Hippocampal formation (tissue), 2 donors: ENCODE measurements at places on chromosomes 4 and X.

GRCh38 chr4:7000421-7001176, 42.6 kb upstream of the TADA2B start:
- no peak for DNase-seq

DNA sequence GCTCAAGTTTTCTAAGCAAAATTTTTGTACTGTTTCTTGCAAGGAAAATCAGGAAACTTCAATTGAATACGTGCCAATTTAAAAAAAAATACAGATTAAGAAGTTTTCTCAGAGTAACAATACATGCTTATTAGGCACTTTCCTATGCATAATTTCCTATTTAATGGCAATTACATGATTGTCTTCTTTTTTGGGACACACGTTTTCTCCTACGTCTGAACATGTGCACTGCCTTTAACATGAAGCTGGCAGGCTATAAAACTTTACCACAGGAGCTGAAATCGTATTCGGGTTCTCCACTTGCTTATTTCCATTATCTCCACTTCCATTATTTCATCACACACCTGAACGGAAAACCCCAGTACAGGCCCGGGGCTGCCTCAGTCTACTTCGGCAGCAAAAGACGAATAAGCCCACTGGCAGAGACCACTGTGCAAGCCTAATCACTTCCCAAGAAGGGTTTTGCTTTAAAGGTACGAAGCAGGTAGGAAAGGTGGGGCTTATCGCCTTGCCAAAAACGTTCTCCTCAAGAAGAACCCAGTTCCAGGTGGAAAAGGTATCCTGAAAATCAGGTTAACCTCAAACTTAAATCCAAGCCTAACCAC, 575 bp downstream of the RCHY1 start:
- no peak for DNase-seq

GRCh38 chrX:55754861-55755294, 37.3 kb downstream of the RRAGB start:
- no peak for DNase-seq

- no peak for DNase-seq
Measured at GRCh38 chrX:37818031-37818430, 29.3 kb downstream of the DYNLT3 start.

- no peak for DNase-seq
Measured at GRCh38 chr4:149951152-149951900, 126.9 kb upstream of the DCLK2 start.

DNA sequence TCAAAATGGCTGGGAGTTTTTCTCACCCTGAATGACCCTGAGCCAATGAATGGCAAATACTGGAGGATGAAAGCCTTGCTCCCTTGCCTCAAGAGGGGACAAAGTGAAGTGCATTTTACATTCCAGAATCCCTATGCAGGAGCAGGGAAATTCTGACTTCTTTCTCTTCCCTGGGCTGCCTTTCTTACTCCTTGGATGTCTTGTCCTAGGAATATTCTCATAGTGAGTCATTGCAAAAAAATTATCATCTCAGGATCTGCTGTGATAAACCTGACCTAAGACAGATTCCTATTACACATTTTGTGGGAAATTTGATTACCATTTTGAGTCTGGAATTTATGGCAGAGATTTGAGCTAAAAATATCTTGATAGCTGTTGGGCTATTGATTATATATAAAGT, 199.9 kb downstream of the TMA16 start:
- no peak for DNase-seq

GRCh38 chr4:158111241-158111640, 61.6 kb downstream of the GASK1B start:
- DNase-seq: no peak

- DNase-seq: no peak
Measured at GRCh38 chrX:40262157-40263013, 164.6 kb upstream of the BCOR start.

DNA sequence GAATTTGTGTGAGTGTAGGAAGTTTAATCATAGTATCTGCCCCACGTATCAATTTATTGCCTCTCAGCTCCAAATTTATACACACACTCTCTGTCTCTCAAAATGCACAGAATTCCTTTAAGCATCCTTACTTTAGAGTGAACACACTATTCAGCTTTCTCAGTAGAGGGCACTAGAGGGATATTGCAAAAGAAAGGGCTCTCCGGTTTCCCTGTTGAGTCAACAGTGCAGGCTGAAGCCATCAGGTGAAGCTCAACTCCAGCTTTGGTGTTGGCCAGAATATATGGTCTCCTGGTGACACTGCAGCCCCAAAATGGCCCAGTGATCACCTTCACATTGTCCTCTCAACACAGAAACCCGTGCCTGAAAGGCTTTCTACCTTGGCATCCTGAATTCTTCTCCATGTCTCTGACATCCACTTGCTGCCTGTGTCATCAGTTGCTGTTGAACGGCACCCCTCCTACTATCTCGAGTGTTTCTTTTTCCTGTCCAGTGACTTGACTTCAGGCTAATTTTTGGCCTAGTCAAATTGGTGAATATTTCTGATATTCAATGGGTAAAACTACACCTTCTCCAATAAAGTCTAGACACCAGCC, 670.5 kb downstream of the GABRG1 start:
- DNase-seq: no peak

DNA sequence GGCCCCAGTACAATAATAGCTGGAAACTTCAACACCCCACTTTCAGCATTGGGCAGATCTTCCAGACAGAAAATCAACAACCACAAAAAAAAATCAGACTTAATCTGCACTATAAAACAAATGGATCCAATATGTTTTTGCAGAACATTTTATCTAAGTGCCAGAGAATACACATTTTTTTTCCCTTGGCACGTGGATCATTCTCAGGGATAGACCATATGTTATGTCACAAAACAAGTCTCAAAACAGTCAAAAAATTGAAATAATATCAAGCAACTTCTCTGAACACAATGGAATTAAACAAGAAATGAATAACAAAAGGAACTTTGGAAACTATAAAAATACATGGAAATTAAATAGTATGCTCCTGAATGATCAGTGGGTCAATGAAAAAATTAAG, 576.3 kb downstream of the PCDH19 start:
- no peak for DNase-seq

DNA sequence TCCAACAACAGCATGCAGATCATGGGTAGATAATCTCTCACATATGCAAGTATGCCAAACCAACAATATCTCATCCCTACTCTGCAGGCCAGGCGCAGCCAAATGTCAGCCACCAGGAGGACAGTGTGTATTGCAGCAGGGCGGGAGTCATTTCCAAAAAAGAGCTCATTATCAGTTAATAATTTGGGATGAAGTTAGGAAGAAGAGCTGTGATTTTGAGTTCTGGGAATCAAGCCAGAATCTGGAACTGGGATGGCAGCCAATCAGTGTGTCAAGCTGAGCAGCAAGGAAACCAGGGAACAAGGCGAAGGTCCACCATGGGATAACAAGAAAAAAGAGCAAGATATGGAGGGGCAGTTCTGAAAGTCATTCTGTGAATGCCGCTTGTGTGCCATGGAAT, 88.2 kb upstream of the CAMK2D start:
- peak; percentile 5 for DNase-seq

- DNase-seq: no peak
Measured at GRCh38 chrX:5730556-5730955, 498.1 kb downstream of the NLGN4X start.

DNA sequence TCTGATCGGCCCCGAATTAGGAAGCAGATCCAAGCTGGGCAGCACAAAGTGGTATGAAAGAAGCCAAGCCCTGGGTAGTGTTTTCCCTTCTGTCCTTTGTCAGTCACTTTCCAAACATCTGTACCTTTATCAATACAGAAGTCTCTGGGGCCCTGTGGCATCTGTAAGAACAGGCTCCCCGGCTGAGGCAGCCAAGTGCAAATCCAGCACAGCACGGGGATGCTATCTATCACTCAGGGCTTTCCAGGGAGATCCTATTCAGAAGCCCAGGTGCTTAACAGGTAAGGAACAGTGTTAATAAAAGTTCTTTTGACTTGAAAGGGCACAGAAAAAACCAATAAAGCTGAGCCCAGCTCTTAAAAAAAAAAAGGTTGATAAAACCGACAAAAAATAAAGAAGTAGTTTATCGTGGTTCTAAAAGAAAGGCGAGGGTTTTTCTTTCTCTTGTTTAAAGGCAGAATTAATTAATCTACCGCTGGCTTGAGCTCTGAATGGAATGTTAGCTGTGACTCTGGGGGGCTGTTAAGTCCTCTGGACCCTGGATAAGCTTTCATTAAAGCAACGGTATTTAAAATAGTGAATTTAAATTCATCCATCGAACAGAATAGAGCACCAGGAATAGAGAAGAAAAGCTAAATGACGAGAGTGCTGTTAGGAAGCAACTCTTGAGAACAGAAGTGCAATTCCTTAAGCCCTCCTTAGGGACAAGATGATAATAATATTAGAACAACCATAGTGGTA, 119.1 kb upstream of the GATB start:
- no peak for DNase-seq

DNA sequence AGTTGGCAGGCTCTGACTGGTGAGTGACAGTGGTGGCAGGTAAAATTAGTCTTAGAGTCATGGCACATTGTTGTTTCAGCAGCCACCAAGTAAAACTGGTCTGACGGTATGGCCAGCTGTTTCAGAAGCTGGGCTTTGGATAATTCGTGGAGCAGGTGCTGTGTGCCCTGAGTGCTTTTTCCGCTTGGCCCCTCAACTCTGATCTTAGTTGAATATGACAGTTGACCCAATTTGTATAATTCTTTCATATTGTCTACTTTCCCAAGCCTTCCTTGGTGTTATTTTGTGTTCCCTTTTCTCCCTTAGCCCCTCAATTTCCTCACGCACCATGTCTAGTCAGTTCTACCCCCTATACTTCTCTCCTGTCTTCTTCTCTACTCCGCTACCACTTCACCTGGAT, 32.0 kb downstream of the CDS1 start:
- no peak for DNase-seq

DNA sequence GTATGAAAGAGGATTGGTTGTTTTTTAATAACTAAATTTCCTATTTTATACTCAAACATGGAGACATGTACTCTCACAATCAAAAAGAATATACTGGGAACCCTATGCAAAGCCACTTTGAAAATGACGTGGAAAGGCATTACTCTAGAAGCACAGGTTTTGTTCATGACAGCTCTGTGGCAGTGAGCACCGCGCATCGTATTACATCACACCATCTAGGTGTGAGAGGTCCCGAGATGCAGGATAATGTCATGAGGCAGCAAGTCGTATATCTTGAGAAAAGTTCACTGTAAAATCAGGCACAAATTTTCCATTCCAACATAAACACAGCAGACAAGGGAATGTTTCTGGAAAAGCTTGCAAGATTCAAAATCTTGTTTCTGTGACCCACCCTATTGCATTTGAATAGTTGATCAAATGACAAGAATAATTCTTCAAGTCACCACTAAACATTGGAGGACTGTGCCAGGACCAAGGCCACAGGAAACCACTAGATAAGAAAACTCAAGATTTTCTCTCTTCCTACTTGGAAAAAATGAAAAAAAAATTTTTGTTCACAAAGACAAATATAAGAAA, 127.6 kb downstream of the LDB2 start:
- DNase-seq: no peak

- DNase-seq: no peak
Measured at GRCh38 chr4:185128272-185129119, 14.6 kb upstream of the SLC25A4 start.

DNA sequence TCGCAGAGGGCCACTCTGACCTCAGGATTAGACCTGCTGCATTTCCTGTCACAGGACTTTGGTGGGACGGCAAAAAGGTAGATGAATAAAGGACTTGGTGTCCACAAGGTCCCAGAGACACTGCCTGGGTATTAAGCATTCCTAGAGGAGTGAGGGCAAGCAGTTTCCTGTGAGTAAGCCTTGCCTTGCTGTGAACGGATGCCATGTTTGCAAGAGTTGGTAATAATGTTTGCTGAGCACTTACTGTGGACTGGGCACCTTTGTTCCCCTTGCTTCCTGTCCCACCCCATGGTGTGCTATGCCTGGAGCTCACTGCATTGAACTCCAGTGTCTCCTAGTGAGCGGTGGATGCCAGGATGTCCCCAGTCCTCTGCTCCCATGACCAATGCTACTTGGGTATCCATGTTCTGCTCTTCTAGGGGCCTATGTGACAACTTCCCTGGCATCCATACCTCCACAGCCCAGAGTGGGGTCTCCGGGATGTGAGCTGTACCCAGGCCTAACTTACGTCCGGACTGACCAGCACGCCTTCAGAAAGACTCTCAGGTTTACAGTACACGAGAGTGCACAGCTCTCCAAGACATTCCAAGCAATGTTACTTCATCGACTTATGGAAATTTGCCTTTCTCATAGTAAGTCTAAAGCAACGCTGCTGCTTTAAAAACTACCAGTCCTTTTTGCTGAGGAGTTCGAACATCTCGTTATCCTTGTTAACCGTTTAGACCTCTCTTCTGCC, 95.5 kb upstream of the MSX1 start:
- no peak for DNase-seq

DNA sequence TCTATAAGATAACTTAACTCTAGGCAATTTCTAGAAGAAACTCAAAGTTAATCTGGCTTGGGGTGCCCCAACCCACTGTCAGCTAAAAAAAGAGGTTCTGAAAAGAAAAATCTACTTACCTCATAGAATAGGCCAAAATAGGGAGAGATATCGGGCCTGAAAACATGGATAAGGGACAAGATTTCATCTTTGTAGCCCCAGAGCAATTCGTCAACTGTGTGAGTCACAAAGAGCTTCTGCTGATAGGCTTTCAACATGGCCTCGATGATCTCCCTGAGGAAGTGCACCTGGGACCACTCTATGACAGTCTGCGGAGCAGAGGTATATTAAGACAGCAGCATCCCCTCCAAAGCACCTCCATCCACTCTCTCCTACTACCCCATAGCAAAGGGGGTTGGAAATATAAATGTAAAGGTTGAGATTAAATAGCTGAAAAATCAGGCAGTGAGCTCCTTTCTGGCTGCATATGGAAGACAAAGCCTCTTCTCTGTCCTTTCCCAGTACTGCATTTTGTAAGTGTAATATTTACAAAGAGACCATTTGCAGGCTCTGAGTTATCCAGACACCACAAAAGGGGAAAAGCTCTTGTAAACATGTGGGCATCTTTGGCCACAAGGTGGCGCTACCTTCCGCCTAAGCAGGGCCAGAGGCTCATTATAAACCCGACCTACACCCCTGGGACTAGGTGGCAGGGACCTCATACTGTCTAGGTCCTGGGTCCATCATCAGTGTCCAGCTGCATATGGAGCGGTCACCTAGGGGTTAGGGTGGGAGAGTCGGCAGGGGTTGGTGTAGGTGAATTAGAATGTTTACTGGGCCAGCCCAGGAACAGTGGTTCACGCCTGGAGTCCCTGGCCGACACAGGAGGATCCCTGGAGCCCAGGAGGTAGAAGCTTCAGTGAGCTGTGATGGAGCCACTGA, 31.5 kb upstream of the NUP54 start:
- DNase-seq: peak; percentile 87

DNA sequence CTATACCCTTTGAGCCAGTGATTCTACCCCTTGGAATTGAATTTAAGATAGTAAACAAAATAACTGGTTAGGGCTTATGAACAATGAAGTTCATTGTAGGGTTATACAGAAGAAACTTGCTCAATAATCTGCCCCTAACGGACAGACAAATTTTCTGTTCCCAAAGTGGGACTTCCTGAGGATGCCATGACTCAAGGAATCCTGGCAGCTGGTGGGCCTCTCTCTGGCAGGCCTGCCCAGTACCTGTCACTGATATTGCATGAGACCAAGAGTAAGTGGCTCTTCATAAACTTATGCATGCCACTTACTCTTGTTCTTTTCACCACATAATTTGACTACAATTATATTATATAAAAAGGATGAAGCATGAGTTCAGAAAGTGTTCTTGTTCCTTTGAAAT, 41.5 kb downstream of the GPRIN3 start:
- no peak for DNase-seq

- DNase-seq: no peak
Measured at GRCh38 chr4:164575861-164576260, 178.1 kb upstream of the SMIM31 start.

- peak; percentile 30 for DNase-seq
Measured at GRCh38 chrX:50067435-50068284, 133.1 kb downstream of the AKAP4 start.
